T-helper 2 cell (primary cell): ENCODE measurements at places on chromosomes 2 and 18.

DNA sequence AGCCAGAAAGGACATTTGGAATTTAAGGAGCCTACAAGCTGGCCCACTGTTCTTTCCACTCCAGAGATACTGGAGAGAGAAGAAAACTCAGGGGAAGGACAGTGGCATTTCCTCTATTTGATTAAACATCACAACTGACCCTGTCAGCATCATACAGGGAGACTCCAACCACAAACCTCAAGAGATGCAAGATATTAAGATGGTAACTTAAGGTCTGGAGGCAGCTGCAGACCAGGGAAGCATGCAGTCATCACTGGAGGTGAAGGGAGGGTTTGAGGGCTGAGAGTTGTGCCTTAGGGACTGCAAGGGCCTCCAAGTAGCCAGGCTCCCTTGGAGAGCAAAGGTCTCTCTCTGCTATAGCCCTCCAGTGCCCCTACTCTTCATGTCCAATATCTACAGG, 67.4 kb downstream of the RNF152 start:
- DNase-seq: no peak

DNA sequence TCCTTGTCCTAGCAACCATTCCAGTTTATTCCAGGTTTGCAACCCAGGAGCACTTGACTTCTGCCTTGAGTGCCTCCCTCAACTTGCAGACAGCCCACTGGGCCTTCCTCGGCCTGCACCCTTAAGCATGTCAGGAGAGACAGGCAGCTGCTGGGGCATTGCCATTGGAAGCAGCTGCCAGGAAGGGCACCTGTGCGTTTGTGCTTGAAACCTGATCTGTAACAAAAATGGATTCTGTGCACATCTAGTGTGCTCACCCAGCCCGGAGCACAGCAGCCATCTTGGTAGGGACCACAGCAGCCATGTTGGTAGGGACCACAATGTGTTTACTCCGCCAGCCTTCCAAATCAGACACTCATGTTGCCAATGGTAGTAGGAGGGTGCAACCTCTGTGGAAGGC, 44.3 kb upstream of the GLI2 start:
- no peak for DNase-seq

DNA sequence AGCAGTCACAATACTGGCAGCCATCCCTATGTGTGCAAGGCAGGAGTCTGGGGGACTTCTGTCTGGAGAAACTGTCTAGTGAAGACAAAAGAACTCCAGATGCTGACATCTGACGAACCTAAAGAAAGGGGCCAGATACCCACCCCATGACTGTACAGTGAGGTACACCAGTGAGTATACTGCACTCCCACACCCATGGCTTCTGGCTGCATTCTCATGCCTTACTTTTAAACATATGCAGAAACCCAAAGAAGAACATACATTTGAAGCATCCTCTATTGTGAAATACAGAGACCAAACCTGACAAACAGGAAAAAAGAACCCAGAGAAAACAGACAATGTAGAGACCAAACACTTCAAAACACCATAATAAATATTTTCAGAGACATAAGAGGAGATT, 102.2 kb downstream of the ACTR3 start:
- DNase-seq: no peak

- no peak for DNase-seq
These were observed 45.1 kb downstream of the RPL31 start for GRCh38 chr2:101047075-101047766.

GRCh38 chr2:59874971-59875755, 678.3 kb downstream of the BCL11A start:
- no peak for DNase-seq

DNA sequence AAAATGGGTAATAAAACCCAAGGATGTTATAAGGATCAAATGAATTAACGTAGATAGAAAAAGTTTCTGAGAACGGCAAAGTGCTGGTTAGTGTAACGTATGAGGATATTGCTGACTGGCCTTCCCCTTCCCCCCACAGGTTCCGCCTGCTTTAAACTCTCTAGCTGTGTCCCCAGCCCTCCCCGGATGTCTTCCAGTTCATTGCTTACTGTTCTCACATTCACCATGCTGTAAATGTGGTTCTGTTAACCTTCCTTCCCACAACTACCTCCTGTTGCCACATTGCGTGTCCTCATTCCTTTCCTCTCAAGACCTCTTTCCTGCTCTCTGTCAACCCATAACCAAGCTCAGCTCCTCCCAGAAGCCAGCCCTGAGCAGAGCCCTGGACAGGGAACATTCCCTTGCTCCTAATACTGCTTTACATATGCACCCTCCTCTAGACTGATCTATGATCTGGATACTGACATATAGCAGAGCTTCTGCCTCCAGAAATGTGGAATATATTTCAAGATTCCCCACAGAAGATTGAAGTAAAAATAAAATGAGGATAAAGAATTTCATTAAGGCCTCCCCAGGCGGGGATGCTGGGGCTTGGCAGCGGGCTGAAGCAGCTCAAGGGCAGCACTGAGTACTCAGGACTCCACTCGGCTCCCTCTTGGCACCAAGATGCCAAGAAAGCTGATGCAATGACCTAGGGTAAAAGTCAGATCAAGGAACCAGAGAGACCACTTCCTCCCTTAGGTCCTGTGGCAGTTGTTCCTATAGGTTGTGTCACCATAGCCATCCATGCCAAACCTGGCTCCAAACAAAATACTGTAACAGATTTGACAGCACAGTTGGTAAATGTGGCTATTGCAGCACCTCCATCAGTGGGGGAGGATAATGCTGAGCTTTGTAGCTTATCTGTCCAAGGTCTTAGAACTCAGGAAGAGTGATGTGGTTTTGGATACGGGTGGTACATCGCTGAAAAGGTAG, 136.4 kb upstream of the PIK3C3 start:
- DNase-seq: no peak

GRCh38 chr2:234768608-234769196, 183.1 kb upstream of the SH3BP4 start:
- DNase-seq: no peak

DNA sequence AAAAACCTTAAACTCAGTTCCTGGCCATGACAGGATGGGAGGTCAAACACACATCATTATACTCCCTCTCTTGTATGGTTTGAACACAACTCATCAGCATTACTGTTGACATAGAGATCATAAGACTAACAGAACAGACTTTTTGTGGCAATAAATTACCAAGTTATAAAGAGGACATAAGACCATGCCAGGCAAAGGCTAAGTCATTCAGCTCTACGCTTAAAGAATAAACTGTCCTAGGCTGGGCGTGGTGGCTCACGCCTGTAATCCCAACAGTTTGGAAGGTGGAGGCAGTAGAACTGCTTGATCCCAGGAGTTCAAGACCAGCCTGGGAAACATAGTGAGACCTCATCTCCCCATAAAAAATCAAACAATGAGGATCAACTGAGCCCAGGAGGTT, 16.4 kb downstream of the NLRC4 start:
- no peak for DNase-seq

DNA sequence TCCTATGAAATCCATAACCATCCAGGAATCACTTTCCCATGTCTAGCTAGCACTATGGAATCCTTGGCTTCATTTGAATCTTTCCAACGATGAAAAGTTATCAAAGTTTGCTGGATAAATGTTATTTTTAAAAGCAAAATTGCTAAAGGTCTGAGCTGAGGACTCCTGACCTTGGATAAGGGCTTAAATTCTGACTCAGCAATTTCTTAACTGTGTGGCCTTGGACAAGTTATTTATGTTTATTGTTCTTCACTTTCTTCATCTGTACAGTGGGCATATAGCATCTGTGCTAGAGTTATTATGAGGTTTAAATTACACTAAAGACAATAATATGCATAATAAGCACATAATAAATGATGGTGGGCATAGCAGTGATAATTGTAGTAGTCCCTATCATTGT, 227.5 kb downstream of the KCNS3 start:
- DNase-seq: no peak

- no peak for DNase-seq
These were observed 19.1 kb downstream of the KLHL14 start for GRCh38 chr18:32753656-32754260.

DNA sequence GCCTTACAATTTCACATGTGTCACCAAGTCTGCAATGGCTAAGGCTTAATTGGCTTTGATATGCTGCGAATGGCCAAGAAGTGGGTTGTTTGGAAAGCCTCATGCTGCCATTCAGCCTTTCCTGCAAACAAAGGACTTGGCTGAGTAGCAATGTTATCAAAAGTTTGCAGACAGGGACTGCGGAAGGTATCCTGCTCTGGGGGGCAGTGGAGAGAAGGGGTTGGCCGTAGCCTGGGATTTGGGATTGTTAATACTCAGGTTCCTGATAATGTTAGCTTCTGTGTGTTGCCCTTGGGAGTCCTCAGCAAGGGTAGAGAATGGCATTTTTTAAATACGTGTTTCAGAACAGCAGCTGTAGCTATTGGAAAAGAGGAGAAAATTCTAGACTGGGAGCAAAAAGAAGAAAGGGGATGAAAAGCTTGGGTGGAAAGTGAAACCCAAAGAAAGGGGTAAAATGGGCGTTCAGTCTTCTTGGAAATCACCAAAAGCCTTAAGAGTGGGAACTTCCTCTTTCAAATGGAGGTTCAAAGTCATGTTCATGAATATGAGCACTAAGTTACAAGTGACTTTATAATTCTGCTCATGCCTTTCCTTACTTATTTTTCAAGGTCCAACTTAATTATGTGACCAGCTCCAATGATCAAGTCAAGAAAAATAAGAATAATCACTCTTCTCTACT, 325.1 kb downstream of the RNF144A start:
- no peak for DNase-seq

DNA sequence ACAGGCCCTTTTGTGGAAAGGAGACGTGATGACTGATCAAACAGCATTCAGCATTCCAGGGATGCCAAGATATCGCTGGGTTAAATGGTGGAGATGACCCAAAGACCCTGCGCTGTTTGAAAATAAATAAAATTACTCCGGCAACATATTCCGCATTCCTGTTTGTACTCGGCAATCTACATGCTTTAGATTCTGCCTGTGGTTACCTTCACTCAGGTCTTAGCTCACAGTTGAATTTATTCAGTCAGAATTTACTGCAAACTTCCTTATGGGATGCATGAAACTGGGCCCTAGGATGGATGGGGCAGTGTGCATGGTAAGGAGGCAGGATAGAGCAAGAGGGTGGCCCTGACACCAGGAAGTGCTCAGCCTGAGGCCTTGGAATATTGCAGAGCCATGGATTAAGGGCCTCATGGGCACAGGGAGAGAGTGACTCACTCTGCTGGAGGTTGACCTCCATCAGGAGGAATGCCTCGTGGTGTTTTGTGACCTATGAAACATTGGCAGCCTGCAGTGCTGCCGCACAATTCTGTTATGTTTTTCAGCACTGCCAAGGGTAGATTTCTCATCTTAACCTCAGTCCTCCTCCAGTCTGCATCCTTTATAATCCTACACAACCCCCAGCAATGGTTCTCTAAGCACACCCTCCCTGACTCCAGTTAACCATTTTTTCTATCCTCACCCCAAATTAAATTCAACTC, 321.4 kb downstream of the IRS1 start:
- DNase-seq: no peak

- DNase-seq: no peak
These were observed 69.7 kb upstream of the DAPL1 start for GRCh38 chr2:158725441-158725891.

DNA sequence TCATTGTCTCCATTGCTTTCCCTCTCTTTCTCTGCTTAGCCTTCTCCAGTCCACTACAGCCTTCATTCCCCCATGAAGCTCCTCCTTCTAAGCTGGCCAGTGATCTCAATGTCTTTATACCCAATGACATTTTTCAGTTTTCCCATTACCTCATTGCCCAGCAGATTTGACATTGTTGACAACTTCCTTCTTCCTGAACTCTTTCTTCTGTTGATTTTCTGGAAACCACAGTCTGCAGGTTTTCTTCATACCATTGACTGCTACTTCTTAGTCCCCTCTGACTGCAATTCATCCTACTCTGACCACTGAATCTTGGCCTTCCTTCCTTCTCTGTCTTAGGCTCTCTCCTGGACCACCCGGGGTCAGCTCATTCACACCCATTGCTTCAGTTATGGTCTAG, 22.9 kb upstream of the SPP2 start:
- no peak for DNase-seq

GRCh38 chr2:158395166-158395565, 61.4 kb downstream of the CCDC148 start:
- no peak for DNase-seq

- no peak for DNase-seq
These were observed 360.4 kb downstream of the SLC4A3 start for GRCh38 chr2:219987830-219988229.

GRCh38 chr2:129334696-129335410, 644.6 kb upstream of the RAB6C start:
- no peak for DNase-seq

DNA sequence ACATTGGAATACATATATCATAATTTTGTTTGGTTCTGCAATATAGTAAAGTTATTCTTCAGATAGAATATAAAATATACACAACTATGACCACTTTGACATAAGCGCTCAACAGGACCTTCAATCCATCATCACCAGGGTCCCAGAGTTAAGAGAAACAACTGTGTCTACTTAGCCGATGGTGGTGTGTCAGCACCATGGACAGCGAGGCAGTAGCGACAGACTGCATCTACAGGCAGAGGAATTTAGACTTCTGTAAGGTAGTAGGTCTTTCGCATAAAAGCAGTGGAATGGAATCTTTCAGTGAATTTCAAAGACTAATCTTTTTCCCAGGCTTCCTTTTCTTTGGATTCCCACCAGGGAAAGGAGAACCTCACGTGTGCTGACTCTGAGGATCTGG, 20.5 kb upstream of the LRPPRC start:
- DNase-seq: peak; percentile 56

DNA sequence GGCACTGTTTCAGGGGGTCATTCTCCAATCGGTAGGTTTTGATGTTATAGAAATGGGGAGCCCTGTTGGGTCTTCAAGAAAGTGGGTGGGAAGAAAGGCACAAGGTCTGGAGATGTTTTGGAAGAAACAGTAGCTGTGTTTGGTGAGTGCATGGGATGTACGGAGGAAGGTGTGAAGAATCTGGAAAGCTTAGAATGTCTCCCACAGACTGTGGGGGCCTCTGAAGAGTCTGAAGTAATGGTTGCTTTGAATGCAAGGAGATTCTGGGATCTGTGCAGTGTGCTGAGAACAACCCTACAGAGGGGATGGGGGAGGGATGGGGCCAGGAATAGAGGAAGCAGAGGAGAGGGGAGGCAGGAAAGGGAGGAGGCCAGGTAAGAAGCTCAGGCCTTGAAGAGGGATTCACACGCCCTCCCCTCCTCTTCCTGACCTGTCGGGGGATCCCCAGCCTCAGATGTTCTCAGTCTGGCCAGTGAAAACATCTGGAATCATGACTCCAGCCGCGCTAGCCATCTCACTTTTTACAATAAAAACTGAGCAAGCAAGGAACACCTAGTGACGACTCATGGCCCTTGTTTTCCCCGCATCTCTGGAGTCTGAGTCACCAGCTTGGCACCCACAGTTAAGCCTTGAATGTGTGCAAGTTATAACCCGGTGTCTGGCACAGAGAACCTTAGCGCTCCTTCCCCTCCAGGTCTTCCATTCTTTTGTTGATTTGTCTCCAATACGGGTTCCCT, 74.2 kb downstream of the SH3BP4 start:
- DNase-seq: no peak

DNA sequence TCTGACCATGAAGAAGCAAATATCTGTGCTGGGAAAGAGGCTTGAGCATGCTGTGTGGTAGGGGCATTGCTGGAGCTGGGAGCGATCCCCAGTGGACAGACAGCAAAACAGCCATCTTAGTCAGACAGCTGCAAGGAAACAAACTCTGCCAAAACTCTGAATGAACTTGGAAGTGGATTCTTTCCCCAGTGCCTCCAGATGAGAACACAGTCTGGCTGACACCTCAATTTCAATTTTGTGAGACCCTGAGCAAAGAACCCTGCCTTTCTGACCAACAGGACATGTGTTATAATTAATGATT, 23.2 kb upstream of the FAP start:
- DNase-seq: no peak
